Chondrocyte (in vitro differentiated cells): ENCODE measurements at places on chromosomes 1 and 21. TPM values are rescaled to one million over a fixed set of nuclear protein-coding genes. Genes with fewer than 3 reads are reported as not detected.

GRCh38 chr1:50978144-50978851, 8.3 kb downstream of the CDKN2C start:
- DNase-seq: no peak

DNA sequence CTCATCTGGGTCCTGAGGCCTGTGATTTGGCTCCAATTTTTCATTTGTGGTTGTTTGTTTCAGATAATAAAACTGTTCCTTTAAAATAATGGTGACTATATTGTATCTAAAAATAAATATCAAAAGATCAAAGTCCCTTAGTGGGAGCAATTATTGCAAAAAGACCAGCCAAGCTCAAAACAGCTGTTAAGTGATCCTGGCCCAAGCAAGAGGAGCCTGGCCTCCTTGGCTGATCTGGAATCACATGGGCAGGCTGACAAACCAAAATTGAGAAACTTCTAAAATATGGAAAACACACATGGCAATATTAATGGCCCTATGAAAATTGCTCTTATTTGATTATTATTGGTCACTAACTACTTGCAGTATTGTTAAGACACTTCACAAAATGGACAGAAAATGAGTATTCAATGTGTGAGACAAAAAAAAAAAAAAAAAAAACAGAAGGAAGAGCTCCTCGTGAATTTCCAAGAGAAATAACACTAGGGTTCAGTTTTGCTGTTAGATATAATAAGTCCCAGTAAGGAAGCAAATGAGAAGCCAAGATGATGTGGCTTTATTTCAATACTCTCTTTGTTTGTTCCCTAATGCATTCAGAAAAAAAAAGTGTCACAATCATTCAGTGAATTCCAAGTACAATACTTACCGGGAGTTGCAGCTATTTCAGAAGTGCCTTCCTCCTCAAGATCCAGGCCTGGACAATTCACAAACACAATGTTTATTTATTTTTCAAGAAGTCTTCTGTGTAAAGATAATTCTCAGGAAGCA, 105.1 kb downstream of the SEC16B start:
- no peak for DNase-seq

DNA sequence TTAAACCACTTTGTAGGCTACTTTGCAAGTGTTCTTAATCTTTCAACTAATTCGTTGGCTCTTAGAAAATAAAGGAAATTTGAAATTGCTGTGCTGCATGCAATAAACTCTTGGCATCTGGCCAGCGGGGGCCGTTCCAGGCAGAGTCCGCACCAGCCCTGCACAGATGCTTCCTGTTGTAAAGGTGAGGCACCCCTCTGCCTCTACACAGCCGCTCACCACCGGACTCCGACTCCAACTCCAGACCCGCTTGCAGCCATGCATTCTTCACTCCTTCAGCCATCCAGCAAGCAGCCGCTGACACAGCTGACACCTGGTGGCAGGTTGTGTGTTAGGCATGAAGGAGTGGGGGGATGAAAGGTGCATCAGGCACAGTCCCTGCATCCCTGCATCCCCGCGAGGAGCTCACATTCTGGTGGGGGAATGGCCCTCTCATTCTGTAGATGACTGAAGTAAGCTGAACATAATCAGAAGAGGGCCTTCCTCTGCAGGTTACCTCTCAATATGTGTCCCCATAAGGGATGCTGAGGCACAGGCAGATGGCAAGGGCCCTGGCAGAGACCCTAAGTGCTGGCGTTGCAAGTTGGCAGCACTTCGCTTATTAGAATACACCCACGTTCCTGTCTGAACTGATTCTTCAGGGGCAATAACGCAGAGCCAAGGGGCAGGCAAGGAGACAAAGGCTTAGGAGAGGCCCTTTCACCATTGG, 56.8 kb downstream of the GLIS1 start:
- no peak for DNase-seq

DNA sequence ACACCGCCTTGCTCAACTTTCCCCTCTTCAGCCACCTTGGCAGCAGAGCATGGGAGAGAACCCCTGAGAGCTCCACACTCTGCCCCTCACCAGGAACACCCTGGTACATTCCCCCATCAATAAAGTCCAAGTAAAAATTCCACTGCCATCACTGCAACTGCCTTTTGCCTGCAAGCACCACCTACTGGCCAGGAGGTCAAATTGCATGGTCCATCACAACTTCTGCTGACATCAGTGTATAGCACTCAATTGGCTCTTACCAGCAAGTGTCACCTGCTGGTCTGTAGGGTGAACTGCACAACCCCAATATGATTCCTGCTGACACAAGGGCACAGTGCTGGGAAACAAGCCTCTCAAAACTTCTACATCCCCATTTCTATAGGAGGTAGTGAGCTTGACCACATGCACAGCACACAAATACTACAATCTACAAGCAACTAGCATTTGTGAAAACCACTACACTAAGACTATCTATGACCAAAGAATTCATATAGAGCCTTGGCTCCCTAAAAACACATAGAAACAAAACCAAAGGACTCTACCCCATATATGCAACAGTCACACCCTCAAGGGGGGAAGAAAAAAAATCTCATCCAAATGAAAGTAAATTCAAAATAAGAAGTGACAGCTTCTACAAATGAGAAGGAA, 69.2 kb downstream of the FASLG start:
- DNase-seq: no peak

DNA sequence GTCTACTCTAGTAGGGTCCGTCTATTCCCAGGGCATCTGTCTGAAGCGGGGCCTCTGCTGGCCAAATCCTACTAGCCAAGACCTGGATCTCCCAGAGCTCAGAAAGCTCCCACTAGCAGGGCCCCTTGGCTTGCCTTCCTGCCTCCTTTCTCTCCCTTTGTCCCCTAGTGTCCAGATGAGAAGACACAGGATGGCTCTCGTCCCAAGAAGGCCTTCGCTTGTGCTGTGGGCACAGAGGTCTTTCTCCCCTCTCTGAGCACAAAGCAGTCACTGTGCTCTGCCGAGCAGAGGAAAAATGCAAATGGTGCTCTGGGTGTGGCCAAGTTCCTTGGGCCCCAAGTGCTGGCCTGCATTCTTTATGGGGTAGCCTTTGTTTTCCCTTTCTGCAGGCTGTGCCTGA, 13.0 kb upstream of the GPR137B start:
- DNase-seq: no peak

DNA sequence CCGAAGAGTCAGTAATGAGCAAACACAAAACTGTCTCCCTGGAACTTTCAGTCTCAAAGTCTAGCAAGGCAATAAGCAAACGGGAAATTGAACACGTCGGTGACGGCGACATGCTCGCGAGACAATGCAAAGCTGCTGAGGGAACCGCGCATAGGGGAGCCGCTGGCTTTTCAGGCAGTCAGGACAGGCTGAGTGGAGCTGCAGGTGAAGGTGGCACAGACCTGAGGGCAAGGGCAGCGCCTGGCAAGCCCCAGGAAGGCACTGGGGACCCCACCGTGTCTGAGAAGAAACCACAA, 4.9 kb downstream of the INTS11 start:
- no peak for DNase-seq

DNA sequence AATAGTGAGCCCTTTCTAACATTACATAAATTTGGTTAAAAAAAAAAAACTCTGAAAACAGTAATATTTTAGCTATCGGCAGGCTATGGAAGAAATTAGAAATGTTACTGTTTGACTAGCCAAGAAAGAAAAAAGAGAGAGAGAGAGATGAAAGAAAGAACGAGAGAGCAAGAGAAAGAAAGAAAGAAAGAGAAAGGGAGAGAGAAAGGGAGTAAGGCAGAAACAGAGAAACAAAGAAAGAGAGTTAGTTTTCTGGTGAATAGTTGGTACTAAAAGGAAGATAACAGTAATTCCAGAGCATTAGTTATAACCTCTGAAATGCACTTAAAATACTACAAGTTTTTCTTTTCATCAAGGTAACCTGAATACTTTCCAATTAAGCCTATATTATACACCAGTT, 160.3 kb upstream of the HP1BP3 start:
- no peak for DNase-seq

- DNase-seq: no peak
Measured at GRCh38 chr1:119783354-119784185, 14.9 kb upstream of the HMGCS2 start.

DNA sequence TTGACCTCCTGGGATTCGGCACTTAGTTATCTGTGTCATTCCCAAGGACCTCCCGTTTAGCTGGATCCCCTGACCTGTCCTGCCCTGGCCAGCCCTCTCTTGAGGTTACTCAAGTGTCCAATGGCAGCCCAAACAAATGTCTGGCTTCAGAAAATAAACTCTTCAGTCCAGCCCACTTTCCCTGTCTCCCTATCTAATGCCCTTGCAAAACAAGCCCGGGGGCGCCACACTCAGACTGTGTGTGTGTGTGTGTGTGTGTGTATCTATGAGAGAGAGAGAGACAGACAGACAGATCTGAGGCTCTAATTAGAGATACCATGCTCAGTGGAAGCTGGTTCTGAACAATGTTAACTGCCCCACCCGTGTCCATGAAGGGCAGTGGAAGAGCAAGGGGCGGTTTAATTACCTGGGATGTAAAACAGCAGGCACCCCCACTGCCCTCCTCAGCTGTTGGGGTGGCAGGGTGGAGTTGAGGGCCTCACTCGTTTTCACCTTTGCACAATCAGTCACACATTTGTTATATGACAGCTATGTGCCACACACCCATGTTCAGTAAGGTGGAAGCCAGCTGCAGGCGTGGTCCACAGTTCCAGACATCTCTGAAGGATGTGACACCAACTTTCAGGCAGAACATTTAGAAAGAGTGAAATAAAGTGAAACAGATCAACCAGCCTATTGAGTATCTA, 57.4 kb downstream of the B3GALT5 start:
- no peak for DNase-seq

DNA sequence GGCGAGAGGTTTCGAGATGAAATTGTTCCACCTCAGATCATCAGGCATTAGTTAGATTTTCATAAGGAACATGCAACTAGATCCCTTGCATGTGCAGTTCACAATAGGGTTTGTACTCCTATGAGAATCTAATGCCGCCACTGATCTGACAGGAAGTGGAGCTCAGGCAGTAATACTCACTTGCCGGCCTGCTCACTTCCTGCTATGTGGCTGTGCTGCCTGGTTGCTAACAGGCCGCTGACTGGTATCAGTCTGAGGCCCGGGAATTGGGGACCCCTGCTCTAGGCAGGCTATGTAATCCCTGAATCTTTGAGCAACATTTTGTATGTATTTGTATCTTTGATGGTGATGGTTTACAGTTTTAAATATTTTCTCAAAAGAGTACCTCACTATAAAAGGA, 32.5 kb downstream of the XKR8 start:
- DNase-seq: no peak

DNA sequence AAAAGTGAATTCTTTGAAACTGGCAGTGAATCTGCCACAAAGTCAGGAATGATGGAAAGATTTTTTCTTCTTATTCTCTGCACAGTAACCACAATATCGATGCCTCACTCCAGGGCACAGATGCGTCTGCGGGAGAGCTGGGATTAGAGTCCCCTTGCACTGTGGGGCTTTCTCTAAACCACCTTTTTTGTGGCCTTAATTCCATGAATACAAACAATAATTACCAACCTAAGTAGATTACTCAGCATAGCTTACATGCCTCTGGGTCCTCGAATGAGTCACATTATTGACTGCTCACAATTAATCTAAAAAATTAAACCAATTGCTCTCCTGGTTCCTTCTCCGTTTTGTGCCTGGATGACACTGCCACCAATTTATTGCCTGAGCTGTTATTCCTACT, 125.8 kb downstream of the KAZN start:
- DNase-seq: no peak

DNA sequence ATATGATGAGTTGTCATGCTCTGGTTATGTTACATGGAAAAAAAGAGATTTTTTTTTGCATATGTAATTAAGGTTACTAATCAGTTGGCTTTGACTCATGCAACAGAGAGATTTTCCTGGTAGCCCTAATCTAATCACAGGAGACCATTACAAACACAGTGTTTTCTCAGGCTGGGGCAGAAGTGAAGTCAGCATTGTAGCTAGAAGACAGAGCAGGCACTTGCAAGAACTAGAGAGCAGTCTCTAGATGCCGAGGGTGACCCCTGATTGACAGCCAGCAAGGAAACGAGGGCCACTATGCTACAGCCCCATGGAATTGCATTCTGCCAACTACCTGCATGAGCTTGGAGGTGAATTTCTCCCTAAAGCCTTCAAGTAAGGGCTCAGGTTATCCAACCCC, 151.3 kb downstream of the RUNX1 start:
- DNase-seq: no peak

- no peak for DNase-seq
Measured at GRCh38 chr1:217687511-217687910, 56.4 kb downstream of the SPATA17 start.

DNA sequence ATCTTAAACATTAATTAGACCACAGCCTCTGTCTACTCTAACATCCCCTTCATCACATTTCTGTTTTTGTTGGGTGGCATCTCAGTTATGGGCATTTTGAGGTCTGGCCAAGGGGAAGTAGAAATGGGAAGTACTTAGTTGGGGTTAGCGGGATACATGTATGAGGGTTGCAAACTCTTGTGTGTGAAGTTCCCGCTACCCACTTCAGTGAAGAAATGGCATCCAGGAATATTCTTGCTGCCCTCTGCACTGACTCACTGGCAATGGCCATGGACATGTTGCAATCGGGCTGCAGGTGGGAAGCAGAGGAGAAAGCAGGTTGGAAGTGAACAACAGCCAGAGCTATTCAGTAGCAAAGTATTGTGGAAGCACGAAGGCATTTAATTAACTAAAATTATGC, 7.4 kb downstream of the CD48 start:
- DNase-seq: no peak

DNA sequence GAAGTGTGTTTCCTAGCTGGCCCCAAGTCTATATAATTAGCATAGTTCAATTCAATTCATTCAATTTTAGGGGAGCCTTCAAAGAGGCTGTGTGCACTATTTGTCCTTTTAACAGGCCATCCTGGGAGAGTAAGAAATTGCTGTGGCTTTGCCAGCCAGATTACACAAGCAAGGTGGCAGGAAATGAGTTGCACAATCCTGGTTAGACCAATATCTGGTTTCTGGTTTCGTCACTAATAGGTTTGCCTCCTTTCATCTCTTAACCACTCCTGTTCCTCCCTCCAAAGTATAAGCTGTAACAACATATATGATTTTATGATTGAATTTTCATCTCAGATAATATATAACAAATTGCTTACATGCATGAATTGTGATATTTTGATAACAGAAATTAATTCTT, 84.1 kb upstream of the NEGR1 start:
- no peak for DNase-seq

DNA sequence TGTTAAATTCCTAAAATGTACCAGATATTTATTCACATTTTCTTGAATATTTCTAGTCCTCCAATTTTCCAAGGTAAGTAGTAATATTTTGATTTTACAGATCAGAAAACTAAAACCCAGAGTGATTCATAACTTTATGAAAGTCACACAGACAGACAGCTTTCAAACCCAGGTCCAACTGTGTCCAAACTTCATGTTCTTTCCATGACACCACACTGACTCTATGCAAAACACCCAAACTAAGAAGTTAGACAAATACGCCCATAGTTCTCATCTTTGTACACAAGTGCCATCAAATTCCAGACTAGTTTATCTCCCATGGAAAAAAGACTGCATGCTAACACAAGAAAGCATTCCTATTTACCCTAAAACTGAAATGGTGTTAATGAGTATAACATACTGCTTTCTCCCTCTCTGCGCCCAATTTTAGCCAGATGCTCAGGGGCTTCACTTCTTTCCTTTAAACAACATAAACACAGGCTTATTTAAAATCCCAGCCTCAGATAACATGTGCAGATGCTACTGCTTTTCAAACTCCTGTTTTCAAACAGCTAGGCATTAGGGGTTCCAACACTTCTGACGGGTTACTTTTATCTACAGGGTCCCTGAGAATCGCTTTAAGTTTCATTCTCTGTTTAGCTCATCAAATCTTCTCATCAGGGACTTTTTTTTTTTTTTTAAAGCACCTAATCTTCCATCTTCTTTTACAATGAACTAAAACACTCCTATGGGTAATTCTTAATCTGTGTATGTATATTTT, 44.6 kb downstream of the WASF2 start:
- no peak for DNase-seq

Gene VSIG8
- total RNA-seq: not detected in 3 replicates

Gene SERTAD4
- total RNA-seq: 39.1 to 71.7 TPM (median 43.5 TPM) in 3 replicates

Gene DPM3
- 41.3 to 73.3 TPM (median 48.9 TPM) in 3 replicates for total RNA-seq
